ENCODE measurements at places on chromosomes 5 and 9.

GRCh38 chr5:127830829-127831598 lies 127.8 kb downstream of the CCDC192 start:
- no peak for DNase-seq

DNA sequence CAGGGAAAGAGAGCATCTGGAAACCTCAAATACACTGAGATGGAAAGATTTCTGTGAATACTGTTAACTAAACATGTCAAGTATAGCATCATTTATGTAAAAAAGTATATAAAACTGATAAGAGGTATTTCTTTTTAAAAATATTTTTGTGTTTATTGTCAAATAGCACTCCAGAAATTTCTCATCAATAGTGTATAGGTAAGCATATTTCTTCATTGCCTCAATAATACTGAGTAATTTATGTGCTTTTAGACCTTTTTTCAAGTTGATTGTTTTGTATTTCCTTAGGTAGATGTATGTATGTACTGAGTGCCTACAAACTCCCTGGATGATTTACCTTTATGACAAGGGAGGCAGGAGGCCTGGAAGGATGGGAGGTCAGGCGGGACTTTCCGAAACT lies 196.3 kb downstream of the ROR2 start:
- no peak for DNase-seq

GRCh38 chr9:123138163-123138562 lies 104.7 kb downstream of the GPR21 start:
- DNase-seq, result no peak

GRCh38 chr5:167820101-167820990 lies 471.1 kb upstream of the WWC1 start:
- DNase-seq, result no peak

DNA sequence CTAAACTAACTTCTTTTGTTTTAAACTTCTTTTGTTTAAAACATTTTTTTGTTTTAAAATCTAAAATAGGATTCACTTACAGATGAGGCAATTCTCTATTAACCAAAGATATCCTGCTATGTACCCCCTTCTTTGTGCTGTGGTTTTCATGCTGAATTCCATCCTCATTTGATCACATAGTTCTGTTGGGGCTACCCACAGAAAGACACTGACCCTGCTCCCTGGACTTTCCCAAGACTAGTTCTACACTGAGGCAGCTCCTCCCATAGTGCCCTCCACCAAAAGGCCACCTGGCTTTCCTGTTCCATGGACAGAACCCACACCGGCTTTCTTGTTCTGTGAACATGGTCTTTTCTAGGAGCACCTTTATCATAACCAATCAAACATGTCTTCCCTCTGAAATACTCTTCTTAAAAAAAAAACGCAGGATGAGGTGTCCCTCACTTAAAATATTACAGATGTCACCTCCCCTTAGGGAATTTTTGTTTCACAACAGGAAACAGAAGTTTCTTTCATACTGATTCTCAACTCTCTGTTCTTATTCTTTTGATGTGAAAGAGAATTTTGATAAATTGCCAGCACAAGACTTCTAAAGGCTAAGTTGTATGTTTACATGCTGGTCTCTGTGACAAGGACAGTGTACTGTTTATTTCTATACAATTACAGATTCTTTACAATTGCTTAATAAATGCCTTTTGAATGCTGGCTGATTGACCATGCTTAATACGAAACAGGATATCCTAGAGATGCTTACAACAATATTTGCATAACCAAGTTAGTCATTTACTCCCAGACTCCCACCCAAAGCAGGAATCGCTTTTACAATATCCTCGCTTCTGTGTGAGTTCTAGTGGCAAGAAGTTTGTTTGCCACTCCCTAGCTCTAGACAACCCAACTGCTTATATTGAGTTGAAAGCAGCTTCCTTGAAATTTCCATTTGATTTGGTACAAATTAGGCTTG lies 300.4 kb downstream of the DTWD2 start:
- DNase-seq, result no peak

GRCh38 chr5:173768891-173769290 lies 119.3 kb upstream of the CPEB4 start:
- DNase-seq, result no peak

DNA sequence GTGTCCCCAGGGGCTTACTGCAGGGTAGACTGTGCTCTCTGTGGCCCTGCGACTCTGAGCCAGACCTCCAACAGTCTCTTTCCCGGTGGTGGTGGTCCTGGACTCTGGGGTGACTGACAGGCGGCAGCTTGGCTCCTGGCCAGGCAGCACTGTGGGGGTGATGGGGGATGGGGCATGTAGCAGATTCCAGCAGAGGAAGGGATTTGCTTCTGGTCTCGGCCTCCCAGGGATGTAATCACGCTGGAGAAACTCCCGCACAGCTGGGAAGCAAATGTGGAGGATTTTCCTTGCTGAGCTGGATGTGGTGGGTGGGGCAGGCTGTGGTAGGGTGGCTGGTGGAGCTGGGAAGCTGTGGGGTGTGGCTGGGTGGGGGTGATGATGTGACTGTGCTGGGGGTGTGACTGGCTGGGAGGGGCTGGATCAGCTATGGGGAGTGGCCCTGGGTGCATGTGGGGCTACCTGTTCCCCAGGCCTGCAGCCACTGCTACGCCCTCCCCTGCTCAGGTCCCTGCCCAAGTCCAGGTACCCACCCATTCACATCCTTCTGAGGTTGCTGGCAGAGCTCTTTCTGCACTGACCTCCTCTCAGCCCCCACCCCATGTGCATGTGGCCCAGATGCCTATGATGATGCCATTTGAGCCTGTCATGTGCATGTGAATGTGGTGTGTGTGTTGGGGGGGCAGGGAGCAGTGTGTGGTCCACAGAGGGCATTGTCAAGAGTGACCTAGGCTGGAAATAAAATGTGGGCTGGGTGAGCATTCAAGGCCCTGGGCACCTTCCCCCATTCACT lies 3.8 kb downstream of the NDST1 start:
- peak; percentile 53 for DNase-seq

- DNase-seq, result no peak
Measured at GRCh38 chr5:82491397-82491796, 213.2 kb upstream of the RPS23 start.

DNA sequence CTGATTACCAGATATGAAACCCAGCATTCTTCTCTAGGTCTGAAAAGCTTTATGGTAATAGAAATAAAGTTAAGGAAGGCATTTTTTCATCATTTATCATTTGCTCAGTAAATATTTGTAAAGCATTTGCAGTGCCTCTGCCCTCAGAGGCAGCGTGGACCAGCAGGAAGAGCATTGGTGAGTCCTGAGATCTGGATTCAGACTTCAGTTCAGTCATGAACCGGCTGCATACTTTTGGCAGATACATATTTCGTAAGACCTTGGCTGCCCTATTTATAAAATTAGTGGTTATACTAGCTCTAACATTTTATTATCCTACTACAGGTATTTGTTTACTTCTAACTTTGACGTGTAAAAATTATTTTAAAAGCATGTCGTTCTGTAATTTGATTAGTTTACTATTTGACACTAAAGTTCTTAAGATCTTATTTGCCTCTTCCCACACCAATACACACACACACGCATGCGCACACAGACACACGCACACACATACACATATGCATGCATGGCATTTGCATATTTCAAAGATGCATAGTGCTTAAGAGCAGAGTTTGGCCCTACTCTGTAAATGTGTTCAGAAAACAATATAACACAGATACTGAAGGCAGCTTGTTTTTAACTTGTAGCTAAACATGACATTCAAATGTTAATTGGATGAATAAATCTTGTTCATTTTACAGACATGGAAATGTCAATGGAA lies 101.9 kb downstream of the RPS23 start:
- no peak for DNase-seq

DNA sequence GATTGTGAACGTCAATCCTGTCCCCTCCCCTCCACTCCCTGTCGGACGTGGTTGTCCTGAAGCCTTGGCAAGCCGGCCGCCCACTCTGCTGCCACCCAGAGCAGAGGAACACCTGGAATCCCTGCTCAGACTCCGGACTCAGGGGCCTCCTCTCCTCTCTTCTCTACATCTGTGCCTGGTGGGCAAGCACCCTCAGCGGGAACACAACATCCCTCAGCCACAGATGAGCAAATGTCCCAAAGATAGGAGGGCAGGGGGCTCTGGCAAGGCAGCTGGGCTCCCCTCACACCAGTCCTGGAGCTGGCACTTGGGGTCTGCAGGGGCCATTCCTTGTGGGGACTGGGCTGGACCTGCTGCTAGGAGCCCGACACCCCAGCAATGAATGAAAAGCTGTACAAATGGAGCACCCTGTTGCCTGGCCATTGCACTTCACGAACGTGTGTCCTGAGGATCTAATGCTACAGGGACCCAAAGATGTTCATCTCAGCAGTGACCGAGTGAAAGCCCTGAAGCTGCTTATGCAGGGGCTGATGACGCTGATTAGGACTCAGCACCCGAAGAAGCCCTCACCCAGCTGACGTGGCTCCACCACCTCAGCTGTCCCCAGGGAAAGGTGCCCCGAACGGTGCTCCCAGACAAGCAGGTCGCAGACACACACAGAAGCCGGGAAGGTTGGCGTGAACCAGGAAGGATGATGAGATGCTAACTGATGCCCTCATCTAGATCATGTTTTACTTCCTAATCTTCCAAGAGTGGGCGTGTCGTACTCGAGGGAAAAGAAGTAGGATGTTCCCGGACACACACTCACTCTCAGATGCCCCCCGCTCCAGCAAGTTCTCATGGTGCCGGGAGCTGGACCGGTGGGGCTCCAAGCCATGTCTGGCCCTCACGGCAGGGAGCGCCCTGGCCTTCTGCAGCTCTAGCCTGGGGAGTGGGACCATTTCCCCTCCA lies 177.0 kb upstream of the PPP1R26 start:
- DNase-seq, result no peak

- no peak for DNase-seq
Measured at GRCh38 chr5:84285641-84286637, 98.7 kb downstream of the EDIL3 start.

GRCh38 chr5:108122702-108123101 lies 259.2 kb downstream of the FBXL17 start:
- no peak for DNase-seq

- DNase-seq, result no peak
Measured at GRCh38 chr5:83653669-83654068, 67.0 kb downstream of the HAPLN1 start.

GRCh38 chr9:134235366-134235765 lies 71.0 kb upstream of the RNU6ATAC start:
- no peak for DNase-seq

DNA sequence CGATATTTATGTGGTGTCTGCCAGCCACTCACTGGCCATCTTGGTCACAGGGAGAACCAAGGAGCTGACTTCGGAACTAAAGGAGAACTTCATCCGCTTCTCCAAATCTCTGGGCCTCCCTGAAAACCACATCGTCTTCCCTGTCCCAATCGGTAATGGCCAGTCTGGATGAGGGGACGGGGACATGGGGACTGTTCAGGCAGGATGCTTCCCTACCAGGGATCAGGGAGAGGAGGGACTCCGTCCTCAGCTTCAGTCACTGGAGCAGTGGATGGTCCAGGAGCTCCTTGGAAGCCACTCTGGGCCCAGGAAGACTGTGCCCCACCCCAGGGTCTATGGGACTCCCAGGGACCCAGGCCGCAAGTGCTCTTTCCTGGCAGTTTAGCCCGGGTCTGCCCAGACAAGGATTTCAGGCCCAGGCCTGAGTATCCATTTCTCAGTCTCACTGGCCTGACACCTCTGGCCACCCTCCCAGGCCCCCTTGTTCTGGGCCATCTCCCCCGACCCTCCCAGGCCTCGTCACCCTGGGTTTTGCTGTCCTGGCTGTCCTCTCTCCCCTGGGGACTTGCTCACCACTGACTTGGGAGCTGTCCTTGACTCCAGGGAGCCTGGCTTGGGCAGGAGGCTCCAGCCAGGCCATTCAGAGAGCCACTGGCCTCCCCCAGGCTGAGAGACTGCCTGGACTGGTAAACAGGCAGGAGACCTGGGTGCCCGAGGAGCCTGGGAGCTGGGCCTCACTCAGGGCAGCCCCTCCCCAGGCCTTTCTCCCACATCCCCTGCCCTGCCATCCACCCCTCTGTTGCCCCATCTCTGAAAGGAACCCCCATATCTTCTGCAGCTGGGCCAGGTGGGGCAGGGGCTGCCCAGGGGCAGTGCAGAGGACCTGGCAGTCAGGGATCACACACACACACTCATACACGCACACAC lies 3.1 kb downstream of the LCN2 start:
- DNase-seq, result no peak

DNA sequence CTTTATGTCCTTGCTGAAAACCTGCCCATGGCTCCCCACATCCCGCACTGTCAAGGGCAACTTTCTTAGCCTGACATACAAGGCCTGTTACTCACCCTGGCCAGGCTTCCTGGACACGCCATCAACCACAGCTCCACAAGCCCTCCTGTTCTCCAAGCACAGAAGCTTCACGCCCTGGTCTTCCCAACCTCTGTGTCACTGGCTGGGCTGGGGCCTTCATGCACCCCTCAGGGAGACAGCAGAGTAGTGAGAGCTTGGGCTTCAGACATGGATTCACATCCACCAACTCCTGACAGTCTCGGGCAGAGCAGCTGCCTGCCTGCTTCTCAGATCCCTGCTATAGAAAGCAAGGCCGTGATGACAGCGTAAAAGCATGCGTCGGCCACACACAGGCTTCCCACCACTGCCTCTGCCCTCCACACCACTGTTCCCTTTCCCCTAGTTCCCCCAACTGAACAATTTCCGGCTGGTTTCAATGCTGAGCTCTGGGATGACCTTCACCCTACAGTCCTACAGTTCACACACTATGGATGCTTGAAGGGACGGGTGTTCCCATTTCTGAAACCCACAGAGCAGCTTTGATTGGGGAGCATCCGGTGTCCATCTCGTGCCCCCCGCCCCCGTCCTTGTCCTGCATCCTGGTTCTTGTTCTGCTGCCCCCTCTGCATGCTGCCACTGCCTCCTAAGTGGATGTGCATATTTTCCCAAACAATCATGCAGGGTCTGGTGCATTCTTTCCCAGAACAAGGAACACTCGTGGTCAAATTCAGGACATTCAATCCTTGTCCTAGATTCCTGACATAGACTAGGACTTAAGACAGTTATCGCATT lies 33.4 kb upstream of the ADAMTS2 start:
- no peak for DNase-seq

- peak; percentile 85 for DNase-seq
Measured at GRCh38 chr5:134029156-134029555, 24.4 kb upstream of the VDAC1 start.

DNA sequence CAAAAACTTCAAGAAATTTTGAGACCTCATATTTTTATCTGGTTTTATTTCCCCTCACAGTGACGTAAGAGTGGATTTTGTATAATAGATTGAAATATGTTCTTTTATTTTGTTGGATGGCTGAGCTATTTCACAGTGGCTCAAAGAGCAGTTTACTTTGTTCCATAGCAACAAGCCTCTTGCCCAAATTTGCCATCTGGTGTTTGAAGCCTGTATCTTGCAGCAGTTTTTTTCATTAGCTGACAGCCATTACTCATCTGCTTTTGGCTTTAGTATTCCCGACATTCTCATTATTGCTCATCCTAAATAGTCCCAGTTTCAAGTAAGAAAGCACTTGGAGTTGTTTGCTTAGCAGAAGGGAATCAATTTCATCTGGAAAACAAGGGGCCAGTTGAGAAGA lies 36.3 kb downstream of the GDA start:
- DNase-seq, result no peak

DNA sequence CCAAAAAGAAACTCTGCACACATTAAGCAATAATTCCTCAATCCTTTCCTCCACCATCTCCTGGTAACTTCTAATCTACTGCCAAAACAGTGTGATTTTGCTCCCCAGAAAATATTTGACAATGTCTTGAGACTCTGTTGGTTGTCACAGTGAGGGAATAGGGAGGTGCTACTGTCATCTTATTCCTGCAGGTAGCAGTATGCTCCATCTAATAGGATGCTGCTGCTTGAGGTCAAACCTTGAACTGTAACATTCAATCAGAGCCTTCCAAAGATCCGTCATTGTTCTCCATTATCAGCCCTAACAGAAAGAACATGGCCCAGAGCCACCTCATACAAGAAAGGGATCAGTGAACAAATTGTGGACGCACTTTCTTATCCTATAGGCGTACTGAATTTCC lies 514.7 kb upstream of the GRIN3A start:
- DNase-seq, result no peak
